ENCODE measurements at places on chromosomes 3 and 15. TPM values are rescaled to one million over a fixed set of nuclear protein-coding genes. Genes with fewer than 3 reads are reported as not detected.

DTX3L gene
- 20.7 TPM for total RNA-seq

CD200R1 gene
- total RNA-seq = 0.98 TPM

VGLL3 gene
- total RNA-seq = 81.5 TPM

ANKRD63 gene
- not detected for total RNA-seq

APOD gene
- 5,849 TPM for total RNA-seq

MCCC1 gene
- total RNA-seq = 39.9 TPM
